ENCODE measurements at places on chromosomes 4 and X.

DNA sequence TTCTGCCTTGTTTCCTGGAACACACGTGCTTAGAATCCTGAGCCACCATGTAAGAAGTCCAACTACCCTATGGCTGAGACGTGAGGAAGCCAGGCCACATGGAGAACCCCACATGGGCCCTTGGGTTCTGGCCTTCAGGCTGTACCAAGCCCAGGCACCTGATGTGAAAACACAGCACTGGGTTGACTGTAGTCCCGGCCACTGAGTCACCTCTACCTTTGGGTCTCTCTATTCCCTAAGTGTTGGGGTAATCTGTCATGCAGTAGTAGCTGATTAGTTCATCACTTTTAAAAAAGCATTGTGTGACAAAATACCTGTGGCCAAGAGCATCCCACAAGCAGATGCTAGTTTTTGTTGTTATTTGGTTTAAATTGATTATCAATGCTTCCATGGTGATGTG is 24.3 kb downstream of the CFAP97 start:
- DNase-seq, result no peak

DNA sequence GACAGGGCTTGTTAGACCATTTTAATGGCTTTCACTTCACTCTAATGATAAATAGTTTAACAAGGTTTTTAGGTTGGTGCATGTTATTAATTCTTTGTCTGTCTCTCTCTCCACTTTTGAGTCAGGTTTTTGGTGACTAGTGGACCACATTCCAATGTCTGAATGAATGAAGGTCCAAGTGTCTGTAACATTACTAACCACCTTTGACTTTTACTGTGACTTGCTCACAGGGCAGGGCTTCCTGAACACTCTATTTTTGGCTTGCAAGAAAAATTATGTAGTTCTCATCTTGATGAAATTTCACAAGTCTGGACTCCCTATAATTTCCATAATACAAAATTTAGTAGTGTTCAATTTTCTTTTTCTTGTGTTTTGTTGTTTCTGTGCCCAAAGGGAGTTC is 78.9 kb upstream of the BMPR1B start:
- no peak for DNase-seq

DNA sequence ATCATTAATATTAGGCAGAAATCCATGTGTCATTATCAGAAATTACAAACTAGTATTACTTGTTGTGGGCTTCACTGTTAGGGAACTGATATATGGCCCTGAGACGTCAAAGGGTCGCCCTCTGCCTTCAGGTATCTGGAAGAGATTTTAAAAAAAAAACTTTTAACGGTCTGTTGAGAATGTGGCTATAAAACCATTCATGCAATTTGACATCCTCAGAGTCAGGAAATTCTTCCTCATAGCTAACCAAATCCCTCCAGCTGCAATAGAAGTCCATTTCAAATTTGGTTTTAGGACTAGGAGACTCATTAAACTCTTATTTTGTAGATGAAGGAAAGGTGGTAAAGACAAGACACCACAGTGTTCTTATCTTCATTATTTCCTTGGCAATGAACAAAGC is 194.2 kb upstream of the NOCT start:
- DNase-seq, result no peak

DNA sequence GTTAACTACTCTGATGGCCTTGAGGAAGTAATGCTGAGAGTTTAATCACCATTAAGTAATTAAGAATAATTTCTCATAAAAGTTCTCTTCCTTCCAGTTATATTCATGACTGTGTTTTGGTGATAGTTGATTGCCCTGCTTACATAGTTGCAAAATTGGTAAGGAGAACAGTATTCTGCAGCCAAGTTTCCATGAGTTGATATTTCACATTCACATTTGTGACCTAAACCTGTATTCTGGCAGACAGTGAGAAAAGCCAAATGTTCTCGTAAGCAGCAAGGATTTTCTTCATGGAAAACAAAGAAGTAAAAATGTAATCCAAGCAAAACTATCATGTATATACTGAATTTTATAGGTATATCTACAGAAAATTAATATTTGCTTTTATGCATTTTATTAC is 187.8 kb upstream of the NUDT6 start:
- DNase-seq, result no peak

GRCh38 chr4:104860238-104861123 is 286.2 kb upstream of the TET2 start:
- DNase-seq, result no peak

GRCh38 chr4:172356016-172356415 is 542.8 kb downstream of the GALNTL6 start:
- DNase-seq, result no peak

- no peak for DNase-seq
Observed at GRCh38 chr4:25637581-25638220, 17.9 kb upstream of the SLC34A2 start.

DNA sequence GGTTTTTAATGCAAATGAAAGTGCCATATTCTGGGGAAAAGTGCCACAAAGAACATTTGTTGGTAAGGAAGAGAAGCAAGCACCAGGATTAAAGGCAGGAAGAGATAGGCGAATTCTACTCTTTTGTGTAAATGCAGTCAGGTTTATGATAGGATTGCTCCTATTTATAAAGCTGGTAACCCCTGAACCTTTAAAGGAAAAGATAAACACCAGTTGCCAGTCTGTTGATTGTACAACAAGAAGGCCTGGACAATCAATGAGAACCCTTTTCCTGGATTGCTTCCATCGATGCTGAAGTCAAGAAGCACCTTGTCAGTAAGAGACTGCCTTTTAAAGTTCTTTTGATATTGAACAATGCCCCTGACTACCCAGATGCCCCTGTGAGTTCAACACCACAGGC is 158.1 kb upstream of the NRK start:
- no peak for DNase-seq

- no peak for DNase-seq
Observed at GRCh38 chr4:20297261-20297660, 45.6 kb downstream of the SLIT2 start.

DNA sequence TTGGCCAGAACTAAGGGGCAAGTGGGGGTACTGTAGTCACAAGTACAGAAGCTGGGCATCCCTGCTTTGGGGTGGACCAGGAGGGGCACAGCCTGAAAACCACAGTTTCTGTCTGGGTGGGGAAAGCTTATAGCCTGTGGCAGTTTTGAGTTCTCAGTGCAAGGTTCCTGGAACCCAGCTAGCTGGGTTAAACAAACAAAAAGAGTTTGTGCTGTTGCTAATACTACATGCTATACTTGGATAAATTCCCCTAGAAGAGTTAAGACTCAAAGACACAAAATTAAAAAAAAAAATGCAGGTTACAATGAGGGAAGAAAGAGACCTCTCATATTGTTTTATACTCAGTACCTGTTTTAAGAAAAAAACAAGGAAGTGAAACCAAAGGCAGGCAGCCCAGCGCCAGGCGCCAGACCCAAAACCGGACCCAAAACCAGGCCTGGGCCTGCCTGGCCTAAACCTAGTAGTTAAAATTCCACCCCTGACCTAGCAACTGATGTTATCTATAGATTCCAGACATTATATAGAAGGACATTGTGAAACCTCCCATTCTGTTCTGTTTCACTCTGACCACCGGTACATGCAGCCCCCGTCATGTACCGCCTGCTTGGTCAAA is 50.8 kb downstream of the SLC2A9 start:
- no peak for DNase-seq

DNA sequence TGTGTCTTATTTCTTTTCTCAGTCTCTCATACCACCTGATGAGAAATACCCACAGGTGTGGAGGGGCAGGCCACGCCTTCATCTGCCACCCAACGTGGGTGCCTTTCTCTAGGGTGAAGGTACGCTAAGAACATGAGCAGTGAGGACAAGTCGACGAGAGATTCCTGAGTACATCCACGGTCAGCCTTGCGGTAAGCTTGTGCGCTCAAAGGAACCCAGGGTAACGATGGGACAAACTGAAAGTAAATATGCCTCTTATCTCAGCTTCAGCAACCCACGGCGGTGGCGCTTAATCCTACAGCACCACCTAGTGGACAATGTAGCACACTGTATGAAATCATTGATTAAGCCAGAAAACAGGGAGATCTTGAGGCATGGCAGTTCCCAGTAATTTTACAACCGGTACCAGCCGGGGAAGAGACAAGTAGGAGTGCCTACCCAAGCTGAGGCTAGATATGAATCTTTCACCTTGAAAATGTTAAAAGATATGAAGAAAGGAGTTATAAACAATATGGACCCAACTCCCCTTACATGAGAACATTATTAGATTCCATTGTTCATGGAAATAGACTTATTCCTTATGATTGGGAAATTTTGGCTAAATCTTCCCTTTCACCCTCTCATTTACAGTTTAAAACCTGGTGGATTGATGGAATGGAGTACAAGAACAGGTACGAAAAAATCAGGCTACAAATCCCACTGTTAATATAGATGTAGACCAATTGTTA is 63.0 kb downstream of the ZNF732 start:
- DNase-seq, result peak; percentile 61
